ENCODE measurements at places on chromosomes 7 and 10.

- no peak for DNase-seq
Observed at GRCh38 chr10:62900829-62901571, 84.8 kb upstream of the EGR2 start.

DNA sequence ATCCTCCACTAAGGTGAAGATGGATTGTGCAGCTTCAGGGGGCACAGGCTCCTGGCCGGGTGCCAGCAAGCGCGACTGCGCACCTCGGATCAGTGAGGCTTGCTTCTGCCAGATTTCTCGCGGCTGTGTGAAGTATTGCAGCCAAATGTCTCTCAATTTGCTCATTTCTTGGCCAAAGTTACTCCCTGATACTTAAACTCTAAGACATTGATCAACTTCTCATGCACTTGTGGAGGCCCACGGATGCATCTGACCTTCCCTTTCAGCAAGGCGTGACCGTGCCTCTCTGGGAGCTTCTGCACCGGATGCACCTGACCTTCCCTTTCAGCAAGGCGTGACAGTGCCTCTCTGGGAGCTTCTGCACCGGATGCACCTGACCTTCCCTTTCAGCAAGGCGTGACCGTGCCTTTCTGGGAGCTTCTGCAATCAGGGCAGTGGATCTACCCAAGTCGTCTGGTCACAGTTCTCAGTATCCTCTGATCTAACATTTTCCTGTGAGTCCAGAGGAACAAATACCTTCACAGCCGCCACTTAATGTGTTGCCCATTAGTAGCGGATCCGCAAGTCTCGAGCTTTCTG is 248.3 kb downstream of the ADARB2 start:
- no peak for DNase-seq

- DNase-seq: no peak
Observed at GRCh38 chr7:96645084-96645483, 64.6 kb downstream of the SEM1 start.

DNA sequence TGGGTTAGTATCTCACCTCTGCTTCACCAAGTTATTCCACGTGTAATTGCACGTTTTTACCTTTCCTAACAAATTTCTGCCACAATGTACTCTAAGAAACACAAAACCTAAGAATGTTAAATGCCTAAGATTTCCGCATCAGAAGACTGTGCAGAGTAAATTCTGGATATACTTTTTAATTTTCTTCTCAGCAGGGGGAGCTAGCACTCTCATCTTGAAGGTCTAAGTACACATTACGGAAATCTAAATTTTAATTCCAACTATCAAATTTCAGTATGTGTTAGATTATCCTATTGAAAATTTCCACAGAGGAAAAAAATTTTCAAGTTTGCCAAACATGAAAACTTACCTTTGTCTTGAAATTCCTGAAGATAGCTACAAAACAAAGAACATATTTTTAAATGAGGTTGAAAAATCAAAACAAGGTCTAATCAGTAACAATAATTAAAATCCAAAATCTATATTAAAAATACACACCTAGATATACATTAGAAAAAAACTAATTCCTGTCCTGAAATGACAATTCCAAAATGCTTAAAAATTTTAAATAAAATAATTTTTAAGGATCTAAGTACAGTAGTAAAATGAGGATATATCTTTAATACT is 10.5 kb downstream of the SKAP2 start:
- no peak for DNase-seq

DNA sequence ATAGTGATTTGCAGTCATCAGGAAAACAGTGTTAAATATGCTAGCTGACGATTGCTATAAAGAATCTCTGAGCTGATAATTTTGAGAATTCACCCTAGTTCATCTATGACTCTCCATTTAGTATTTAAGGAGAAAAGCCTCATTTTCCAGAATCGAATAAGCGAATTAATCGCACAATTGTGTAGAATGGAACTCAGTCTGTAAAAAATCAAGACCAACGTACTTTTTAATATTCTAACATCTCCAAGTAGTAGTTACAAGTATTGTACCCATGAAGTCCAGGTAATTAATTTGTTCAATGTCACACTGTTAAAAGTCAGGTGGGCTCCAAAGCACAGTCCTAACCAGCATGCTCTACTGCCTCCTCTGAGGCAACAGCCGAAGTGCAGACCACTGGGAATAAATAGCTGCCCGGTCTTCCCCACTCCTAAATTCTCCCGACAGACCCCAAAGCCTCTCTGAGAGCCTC is 380 bp upstream of the AGBL3 start:
- DNase-seq: no peak

DNA sequence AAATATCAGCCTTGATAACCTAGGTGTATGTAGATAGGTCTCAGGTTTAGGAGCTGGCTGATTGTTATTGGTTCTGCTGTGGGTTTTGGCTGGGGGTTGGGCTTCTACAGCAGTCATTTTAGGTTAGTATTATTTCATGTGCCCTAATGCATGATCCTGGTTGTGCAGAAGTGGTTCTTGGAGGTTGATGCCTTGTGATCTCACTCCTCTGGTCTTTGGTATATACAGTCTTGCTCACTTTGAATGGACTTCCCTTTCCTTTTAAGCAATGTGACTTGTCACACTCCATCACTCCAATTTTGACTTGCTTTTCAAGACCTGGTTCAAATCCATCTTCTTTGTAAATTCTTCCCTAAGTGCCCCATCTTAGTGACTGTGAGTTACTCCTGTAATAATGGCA is 188.9 kb downstream of the LRMDA start:
- no peak for DNase-seq

DNA sequence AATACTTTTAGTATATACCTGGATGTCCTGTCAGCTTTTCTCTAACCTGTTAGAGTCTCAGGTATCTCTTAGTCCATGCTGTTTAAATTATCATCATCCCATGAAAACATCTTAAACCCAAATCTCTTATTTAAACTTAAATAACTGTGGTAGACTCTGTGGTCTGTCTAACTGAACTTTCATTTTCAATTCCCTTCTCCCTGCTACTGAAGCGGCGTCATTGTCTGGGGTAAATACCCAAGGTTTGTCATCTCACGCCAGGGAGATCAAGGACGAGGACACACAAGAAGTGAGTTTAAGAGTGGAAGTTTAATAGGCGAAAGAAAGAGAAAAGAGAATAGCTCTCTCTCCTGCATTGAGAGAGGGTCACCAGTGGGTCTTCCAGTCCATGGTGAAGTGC is 804.4 kb upstream of the CELF2 start:
- no peak for DNase-seq

DNA sequence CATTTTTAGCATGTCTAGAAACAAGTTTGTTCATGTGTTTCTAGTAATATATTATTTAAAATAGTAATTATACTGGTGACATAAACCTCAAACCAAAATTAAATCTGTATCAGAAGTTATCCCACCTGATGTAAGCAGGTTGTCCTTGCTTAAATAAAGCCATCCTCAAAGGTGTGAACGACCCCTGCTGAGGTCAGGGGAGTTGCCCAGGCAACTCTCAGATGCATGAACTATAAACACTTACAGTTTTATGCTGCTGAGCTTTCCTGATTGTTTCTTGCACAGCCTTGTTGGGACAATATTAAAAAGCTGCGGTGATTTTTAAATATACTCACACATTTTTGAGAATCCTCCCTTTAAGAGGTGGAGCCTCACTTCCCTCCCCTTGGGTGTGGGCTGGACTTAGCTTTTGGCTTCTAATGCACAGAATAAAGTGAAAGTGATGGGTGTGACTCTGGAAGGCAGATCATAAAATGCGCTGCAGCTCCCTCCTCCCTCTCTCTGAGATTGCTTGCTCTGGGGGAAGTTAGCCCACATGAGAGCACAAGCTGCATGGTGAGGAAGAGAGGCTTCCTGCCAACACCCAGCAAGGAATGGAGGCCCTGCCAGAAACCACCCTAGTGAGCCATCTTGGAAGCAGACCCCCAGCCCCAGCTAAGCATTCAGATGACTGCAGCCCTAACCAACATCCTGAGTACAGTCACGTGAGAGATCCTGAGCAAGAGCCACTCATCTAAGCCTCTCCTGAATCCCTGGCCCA is 152.7 kb downstream of the SKIDA1 start:
- DNase-seq: no peak

DNA sequence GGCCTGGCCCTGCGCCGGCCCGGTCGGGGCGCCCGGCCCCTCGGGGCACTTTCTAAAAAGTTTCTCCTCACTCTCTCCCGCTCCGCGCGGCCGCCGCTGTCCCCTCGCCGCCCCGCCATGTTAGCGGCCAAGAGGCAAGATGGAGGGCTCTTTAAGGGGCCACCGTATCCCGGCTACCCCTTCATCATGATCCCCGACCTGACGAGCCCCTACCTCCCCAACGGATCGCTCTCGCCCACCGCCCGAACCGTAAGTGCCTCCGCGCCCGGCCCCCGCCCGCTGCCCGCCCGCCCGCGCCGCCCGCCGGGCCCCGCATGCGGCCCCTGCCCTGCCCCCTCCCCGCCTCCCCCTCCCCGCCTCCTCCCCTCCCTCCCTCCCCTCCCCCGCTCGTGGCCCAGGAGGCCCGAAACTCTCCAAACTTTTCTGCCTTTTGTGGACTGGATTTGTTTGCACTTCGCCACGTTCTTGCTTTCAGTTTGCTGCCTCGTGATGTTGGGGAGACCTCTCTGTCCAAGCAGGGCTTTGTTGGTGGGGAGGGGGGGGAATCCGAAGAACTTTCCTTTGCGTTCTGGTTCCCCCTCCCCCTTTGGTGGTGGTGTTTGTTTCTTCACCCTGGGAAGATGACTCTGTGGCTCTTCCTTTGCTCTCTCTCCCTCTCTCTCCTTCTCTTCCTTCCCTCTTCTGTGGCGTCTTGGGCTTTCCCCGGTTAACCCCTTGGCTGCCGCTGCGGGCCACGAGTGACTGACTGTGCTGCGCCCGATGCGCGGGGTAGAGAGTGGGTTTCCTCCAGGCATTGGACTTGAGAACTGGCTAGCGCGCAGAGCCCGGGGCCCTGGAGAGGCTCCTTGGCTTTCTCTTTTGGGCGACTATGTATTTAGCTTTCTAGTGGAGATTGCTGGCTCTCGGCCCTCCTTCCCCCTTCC is 1.6 kb downstream of the TCF7L2 start:
- no peak for DNase-seq

DNA sequence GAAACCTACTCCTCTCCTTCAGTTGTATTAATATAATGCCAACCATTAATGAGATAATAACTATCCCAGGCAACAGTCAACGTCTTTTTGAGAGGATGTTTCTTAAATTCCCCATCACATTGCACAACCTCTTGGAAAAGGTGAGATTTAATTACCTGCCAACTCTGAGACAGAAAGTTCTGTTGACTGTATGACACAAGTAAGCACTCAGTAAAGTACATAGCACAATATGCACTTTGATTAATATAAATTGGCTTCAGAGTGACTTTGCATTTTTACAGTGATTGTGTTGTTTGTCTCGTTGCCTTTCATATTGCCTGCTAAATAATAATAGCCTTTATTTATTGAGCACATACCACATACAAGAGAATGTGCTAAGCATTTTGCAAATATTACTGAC is 46.7 kb downstream of the CAV1 start:
- no peak for DNase-seq

DNA sequence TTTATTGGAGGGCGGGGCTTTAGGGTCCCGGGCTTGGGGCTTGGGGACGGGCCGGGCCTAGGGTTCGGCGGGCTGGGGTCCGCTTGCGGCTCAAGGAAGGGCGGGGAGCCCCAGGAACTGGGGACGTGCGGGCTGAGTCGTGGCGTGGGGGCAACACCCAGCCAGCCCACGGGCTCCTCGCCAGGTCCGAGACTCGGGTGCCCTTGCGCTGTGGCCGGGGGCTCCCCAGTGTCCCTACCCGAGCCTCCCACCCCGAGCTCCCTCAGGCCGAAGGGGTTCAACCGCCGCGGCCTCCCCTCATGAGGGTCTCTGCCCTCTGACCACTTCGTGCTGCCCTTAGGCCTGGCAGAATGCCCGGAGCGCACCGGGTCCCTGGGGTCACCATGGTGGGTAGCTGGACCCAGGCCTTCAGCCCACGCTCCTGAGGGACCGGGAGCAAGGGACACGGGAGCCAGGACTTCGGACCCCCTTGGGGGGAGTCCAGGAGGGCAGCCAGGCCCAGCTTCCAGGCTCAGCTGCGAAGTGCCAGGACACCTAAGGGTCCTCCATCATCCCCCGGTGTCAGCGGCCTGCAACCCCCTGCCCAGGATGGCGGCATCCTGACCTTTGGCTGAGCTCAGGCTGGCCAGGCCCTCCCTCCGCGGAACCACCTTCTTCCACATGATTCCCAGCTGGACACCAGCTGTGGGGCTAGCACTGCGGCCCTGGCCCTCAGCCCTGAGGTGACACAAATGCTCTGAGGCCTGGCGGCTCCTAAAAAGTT is 524 bp upstream of the FUOM start:
- no peak for DNase-seq

GRCh38 chr10:7520507-7521485 is 110.0 kb upstream of the SFMBT2 start:
- DNase-seq: no peak

- no peak for DNase-seq
Observed at GRCh38 chr7:137342828-137343261, 688 bp downstream of the PTN start.

DNA sequence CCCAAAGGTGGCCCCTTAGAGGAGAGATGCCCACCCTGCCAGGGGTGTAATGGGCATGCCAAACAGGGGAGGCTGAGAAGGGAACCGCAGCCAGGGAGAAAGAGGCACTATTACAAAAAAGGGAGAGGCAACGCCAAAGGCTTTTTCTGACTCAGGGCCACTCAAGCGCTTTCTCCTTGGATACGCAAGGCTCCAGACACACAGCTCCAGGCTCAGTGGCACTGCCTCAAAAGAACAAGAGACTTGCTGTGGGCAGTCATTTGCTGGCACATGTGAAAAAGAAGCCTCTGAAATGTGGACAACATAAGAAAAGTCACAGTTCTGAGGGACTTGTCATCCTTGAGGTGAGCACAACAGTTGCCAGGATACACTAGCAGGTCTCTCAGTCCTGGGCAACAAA is 128.4 kb downstream of the DGKI start:
- DNase-seq: no peak

DNA sequence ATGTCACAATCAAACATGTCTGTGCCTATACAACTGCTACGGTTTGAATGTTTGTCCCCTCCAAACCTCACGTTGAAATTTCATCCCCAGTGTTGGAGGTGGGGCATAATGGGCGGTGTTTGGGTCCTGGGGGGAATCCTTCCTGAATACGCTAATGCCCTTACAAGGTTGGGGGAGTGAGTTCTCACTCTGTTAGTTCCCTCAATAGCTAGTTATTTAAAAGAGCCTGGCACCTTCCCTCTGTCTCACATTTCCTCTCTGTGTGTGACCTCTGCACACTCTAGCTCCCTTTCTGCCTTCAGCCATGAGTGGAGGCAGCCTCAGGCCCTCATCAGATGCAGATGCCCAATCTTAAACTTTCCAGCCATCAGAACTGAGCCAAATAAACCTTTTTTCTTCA is 129.5 kb downstream of the GRM8 start:
- DNase-seq: no peak
